Forelimb muscle (tissue), 1 donor: ENCODE measurements at places on chromosomes 2 and 18. TPM values are rescaled to one million over a fixed set of nuclear protein-coding genes. Genes with fewer than 3 reads are reported as not detected.

Gene CRACDL
- 1.1 TPM for polyA plus RNA-seq

Gene SLC11A1
- polyA plus RNA-seq, result 0.37 TPM

Gene ERBB4
- polyA plus RNA-seq, result 8.8 TPM

Gene CGREF1
- 1.0 TPM for polyA plus RNA-seq

Gene CCDC74B
- 1.1 TPM for polyA plus RNA-seq

Gene GREB1L
- polyA plus RNA-seq, result 10.6 TPM

Gene PLA2R1
- 1.9 TPM for polyA plus RNA-seq

Gene IL1A
- not detected for polyA plus RNA-seq

Gene ERFE
- polyA plus RNA-seq, result 11.2 TPM

- no peak for DNase-seq
These were observed 187.5 kb downstream of the TWIST2 start for GRCh38 chr2:239035361-239035814.

- DNase-seq, result no peak
These were observed 19.3 kb upstream of the COPS8 start for GRCh38 chr2:237066396-237066795.

DNA sequence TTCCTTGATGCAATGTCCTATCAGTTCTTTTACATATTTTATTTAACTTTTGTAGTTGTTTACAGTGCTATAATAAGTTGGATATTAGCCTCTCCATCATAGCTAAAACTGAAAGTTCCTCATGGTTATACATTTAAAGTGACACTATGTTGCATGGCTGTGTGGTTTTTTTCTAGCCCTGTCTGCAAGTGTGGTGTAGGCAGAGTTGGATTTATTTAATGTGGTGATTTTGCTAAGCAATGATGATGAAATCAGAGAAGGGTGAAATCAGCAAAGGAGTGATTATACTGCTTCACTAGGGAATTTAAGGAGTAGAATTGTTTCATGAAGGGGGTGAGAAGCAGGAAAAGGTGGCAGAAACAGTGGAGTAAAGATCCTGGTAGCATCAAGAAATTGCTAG lies 18.3 kb upstream of the ENOSF1 start:
- DNase-seq, result no peak

DNA sequence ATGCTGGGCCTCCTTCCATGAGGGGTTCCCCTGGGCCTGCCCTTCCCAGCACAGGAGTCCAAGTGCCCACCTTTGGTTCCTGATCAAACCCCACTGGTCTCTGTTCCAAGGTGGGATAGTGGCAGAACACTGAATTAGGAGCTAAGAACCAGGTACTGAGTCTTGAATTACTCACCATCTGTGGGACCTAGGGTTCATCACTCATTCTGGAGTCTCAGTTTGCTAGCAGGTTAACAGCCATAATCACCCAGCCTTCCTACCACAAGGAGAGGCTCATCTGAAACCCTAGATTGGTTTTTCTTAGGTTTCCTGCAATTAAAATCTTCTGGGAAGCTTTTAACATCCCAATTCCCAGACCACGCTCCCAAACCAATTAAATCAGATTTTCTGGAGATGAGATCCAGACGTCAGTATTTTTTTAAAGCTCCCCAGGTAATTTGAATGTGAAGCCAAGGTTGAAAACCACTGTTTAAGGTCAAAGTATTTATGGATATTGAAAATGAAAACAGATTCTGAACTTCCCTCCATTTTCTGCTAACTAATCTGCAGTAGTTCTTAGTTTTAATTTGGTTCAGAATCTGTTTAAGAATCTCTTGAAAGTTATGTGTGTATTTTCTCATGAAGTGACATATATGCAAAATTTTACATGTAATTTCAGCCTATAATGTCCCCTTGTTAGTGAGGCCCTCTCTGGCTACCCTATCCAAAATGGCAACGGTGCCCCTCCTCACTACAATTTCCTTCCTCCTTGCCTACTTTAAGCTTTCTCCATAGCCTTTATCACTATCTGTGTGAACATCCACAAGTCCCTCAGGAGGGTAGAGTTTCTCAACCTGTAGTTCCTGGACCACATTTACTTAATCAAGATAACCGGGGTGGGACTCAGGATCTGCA lies 166.5 kb upstream of the CXCR4 start:
- no peak for DNase-seq

DNA sequence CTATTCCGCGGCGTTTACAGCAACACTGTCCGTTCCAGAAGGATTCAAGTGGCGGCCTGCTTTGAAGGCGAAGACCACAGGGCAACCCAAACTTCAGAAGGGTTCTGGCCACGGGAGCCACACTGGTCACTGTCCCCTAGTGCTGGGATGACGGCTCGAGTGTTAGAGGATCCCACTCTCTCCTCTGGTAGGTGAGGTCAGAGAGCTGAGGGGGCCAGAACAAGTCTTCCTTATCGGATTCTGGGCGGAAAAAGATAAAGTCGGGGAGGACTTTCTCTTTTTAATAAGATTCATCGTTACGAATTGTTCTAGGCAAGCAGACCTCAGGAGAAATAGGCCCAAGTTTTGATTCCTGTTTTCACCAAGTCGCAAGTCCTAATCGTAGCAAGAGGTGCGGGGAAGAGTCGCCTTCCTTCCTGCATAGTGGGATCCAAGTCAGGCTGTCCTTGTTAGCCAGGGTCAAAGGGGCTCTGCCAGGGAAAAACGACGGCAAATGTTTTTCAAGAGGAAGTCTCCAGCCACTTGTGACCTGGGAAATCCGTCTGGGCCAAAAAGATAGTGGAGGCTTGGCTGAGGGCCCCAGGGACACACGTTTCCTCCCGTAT lies 864 bp upstream of the MYL12A start:
- no peak for DNase-seq

GRCh38 chr2:69073928-69074570 lies 61.1 kb downstream of the ANTXR1 start:
- DNase-seq, result no peak

DNA sequence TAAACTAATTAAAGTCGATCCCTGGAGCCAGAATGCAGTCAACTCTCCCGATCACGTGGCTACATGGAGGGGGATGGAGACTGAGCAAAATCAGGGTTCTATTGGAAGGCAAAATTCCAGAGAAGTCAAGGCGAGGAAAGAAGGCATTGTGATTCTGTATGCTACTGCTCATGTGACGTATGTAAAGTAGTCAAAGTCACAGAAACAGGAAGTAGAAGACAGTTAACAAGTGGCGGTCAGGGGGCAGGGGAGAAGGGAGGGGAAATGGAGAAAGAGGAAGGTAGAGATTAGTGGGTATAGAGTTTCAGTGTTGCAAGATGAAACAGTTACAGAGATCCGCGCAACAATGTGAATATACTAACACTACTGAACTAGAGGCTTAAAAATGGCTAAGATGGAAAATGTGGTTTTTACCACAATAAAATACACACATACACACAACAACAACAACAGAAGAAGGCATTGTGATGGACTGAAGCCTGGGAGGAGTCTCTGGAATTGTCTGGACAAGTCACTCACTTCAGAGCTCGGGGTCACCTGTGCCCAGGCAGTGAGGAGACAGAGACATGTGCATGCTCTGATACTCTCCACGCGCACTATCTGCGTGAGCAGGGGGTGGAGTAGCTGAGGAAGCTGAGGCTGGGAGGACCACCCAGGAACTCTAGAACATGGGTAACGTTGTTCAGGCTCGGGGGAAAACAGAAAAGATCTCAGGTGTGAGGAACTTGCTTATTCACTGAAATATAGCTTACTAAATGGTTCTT lies 89.9 kb upstream of the CDCA7 start:
- DNase-seq, result no peak

DNA sequence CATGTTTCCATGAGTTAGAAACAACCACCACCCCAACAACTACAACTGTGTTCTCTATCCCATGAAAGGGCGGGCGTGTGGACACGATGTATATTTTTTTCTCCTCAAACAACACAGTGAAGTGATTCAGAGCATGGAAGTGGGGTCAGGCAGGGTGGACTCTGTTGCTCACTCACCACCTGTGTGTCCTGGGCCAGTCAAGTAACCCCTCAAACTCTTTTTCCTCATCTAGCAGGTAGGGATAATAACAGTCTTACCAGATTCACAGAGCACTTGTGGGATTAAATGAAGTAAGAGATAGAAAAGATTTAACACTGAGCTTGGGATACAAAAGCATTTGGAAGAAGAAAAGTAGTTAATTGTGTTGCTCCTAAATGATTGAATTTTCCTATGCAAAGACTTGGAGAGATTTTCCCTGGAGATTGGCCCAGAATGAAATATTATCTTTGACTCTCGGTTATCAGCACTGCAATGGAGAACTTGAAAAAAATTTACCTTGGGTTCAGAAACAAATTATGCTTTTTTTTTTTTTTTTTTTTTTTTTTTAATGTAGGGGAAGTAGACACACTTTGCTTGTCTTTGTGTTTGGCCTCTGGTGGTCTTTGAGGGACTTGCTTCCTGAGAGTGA lies 161.9 kb upstream of the EPAS1 start:
- no peak for DNase-seq

- no peak for DNase-seq
These were observed 222.3 kb downstream of the ZBTB7C start for GRCh38 chr18:48186861-48187260.

DNA sequence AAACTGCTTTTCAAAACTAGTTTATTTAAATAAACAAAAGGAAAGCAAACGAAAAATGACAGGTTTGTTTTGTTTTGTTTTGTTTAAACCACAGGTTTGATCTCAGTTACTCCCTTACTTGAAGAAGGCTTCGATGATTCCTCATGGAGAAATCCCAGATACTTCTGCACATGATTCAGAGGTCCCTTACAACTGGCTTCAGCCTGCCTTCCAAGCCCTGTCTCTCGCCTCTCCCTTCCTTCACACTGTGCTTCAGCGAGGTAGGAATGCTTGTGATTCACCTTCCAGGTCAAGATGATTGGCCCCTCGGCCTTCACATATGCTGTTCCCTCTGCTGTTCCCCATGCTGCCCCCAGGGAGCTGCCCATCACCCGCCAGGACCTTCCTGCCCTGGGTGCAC lies 104.1 kb upstream of the ITGA6 start:
- no peak for DNase-seq

- no peak for DNase-seq
These were observed 45.1 kb upstream of the ZBTB7C start for GRCh38 chr18:48454261-48454757.

- no peak for DNase-seq
These were observed 72.2 kb downstream of the HNMT start for GRCh38 chr2:138036522-138036921.

- no peak for DNase-seq
These were observed 70.5 kb downstream of the SFXN5 start for GRCh38 chr2:73000808-73001570.

- DNase-seq, result no peak
These were observed 381.2 kb downstream of the MBD2 start for GRCh38 chr18:53843113-53843760.

GRCh38 chr18:6396847-6397246 lies 17.9 kb downstream of the L3MBTL4 start:
- no peak for DNase-seq

GRCh38 chr2:10798783-10799182 lies 13.8 kb downstream of the PDIA6 start:
- no peak for DNase-seq

DNA sequence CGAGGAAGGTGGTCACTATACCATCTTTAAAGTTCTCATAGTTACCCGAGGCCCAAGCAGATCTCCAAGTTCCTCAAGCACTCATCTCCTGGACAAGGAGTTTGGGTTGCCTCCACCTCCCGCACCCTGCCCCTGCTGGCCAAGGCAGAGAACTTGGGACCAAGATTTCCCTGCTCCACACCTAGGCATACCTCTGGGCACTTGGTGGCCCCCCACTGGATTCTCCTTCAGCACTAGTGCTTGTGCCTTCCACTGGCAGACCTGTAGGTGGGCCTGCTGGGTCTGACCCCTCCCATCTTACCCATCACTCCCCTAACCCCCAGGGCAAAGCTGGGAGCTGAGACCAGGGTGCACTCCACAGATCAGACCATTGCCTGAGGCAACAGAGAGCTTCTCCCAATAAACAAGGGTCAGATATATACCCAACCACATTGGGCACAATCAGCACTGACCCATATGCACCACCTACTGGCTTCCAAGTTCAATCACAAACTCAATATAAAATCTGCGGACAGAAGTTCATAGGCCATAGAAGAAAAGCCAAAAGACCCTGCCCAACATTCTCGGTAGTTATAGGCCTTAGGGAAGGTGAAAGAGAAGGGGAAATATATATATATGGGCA lies 244.2 kb downstream of the EXOC6B start:
- no peak for DNase-seq

GRCh38 chr2:239957681-239958472 lies 67.3 kb downstream of the NDUFA10 start:
- DNase-seq, result no peak
